ENCODE measurements at places on chromosomes 4 and X.

GRCh38 chr4:168388890-168389289, 70.3 kb upstream of the DDX60 start:
- DNase-seq = no peak

- DNase-seq = no peak
Observed at GRCh38 chr4:145093638-145094037, 4.4 kb downstream of the ANAPC10 start.

- no peak for DNase-seq
Observed at GRCh38 chr4:168656946-168657473, 160.2 kb downstream of the PALLD start.

- DNase-seq = no peak
Observed at GRCh38 chr4:48687313-48688051, 92.6 kb downstream of the FRYL start.

- no peak for DNase-seq
Observed at GRCh38 chr4:188728359-188728758, 589.1 kb downstream of the TRIML1 start.

DNA sequence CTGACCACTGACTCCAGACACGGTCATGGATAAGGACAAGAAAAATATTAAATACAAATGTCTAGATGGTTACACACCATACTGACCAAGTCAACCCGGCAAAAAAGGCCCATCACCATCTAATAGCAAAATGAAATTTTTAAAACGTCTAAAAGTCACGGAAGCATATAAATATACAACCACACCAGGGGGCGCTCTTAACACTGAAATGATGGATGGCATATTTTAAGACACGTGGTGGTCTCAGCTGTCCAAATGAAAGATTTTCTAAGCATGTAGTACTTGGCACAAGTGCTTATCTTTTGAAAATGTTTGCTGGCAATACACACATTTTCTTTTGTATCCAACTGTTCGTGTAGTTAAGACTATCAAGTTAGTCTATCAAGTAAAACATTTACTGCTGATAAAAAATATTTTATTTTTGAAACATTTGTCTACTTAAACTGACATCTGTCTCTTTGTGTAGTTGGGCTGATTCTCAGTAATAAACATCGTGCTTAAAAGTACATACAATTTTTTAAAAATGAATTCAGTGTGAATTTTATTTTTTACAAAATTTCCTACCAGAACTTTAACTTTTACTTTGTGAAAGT, 64.6 kb downstream of the COX7B2 start:
- peak; percentile 70 for DNase-seq

- peak; percentile 59 for DNase-seq
Observed at GRCh38 chr4:106502106-106502699, 133.6 kb upstream of the GIMD1 start.

DNA sequence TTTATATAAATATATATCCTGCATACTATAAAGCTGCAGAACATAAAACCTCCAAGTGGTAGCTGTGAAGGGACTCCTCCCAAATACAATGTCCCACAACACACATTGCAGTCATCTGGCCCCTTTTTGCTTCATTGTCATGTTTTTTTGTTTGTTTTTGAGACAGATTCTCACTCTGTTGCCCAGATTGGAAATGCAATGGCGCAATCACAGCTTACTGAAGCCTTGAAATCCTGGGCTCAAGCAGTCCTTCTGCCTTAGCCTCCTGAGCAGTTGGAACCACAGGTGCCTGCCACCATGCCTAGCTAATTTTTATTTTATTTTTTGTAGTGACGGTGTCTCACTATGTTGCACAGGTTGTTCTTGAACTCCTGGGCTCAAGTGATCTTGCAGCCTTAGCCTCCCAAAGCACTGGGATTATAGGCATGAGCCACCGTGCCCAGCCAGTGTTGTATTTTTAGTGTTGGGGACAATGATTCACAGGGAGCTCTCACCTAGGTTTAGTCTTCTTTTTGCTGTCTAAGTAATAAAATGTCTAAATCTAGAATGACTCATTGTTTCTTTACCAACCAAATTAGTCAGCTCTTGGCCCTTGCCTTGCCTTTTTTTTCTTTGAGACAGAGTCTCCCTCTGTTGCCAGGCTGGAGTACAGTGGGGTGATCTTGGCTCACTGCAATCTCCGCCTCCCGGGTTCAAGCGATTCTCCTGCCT, 24.0 kb upstream of the XIAP start:
- no peak for DNase-seq

DNA sequence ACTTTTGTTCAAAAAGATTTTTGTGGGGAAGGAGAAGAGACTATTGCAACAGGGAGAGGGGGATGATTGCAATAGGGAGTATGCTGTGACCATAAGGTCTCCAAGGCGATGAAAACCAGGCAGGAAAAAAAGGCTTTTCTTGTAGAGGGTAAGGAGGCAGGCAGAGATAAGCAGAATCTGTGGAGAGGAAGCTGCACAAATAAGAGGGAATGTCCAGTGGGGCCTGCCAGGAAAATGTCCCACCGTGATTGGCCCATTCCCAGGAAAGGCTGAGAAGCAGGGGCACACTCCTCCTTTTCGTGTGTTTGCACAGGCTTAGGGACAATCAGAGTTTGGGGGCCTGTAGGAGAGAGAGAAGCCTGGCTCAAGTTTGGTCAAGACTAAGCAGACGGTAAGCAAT, 29.1 kb downstream of the SPACA5 start:
- DNase-seq = no peak

GRCh38 chr4:53141308-53141707, 224.6 kb downstream of the SCFD2 start:
- no peak for DNase-seq

DNA sequence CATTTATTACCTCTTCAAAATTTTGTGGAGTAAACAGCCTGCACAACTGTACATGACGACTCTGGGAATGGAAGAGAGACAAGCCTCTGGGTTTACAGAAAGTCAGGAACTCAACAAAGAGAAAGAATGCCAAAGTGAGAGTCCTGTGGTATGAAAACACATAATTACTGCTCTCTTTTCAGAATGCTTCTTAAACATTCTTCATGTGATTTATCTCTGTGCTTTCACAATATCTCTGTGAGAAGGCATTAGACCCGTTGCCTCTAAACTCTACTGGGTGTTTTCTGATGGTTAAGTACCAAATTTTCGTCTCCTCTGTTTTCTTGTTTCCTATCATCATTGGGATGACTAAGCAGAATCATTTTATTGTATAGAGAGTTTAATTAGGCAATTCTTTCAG, 966.6 kb upstream of the SLIT2 start:
- no peak for DNase-seq

DNA sequence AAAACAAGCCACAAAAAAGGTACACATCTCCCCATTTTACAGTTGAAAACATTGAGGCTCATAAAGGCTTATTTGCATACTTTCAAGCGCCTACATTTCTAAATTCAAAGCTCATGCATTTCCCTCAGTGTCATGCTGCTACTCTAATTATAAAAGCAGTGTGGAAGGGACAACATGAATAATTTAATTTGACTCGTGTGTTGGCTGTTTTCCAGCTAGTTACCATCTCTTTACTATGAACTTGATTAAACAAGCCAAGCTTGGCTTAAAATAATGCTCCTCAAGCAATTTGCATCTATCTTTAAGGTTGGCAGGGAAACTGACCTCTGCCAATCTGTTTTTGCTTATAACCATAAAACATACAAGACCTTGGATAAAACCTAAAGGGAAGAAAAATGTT, 252.5 kb upstream of the NEIL3 start:
- no peak for DNase-seq

DNA sequence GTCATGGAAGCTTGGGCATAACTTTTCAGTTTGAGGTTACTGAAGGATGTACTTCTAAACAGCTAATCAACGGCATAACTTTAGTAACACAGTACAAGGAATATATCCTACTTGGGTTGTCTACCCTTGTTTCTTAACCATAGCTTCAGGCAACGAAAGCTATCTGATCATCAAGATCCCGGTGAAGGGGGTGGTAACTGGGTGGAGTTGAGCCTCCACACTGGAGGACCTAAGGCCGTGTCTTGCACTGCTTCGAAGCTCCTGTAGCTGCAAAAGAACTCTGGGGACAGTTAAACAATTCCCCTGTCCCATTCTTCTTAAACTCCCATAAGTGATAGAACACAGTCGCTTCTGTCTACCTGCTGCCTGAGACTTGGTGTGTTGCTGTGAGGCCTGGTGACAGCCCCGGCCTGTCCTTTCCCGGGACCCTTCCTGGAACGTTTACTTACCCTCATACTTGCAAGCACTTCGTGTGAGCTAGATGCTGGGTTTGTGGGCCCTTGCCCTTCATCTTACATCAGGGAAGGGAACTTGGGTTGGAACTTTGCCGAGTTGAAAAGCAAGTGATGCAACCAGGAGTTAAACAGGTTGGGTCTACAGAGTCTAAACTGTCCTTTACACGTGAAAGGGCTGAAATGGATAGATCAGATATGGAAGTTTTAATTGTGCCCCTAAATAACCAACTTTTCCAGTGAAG, 5.8 kb upstream of the WDR1 start:
- no peak for DNase-seq

GRCh38 chr4:184475096-184475461, 729 bp upstream of the IRF2 start:
- DNase-seq = no peak

DNA sequence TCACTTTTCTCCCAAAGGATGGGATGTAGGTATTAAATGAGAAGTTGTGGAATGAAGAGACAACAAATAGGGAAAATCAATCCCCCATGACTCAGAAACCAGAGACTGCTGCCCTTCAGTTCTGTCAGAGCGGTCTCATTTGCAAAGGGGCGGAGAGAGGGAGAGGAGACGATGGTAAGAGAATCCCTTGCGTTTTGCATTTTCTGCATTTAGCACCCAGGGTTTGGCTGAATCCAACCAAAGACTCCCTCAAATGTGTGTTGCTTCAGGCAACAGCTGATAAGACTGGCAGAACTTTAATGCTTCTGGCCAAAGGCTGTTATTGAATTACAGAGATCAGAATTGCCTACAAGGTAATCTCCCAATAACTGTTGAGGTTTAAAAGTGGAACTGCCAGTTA, 230.2 kb downstream of the EVC2 start:
- no peak for DNase-seq

GRCh38 chr4:182354867-182355266, 111.7 kb downstream of the TENM3 start:
- DNase-seq = no peak

GRCh38 chr4:23986270-23986669, 96.4 kb upstream of the PPARGC1A start:
- DNase-seq = no peak

DNA sequence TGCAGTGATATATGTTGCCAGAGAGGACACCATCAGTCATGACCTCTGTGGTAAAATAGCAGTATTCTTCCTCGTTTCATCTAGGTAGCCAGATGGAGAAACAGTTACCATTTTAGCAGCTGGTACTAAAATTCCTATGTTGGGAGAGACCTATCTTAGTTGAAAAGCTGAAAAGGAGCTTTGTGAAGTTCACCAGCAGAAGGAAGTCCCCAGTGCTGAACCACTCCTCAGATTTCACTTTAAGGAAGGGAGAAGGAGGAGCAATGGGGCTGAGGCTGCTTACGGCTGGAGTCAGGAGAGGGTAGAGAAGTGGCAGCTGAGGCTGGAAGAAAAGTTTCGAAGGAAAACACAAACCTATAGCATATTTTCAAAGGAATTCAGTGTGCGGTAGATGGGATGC, 103.7 kb downstream of the ATXN3L start:
- no peak for DNase-seq

GRCh38 chrX:96246436-96246835, 438.2 kb upstream of the DIAPH2 start:
- DNase-seq = no peak

DNA sequence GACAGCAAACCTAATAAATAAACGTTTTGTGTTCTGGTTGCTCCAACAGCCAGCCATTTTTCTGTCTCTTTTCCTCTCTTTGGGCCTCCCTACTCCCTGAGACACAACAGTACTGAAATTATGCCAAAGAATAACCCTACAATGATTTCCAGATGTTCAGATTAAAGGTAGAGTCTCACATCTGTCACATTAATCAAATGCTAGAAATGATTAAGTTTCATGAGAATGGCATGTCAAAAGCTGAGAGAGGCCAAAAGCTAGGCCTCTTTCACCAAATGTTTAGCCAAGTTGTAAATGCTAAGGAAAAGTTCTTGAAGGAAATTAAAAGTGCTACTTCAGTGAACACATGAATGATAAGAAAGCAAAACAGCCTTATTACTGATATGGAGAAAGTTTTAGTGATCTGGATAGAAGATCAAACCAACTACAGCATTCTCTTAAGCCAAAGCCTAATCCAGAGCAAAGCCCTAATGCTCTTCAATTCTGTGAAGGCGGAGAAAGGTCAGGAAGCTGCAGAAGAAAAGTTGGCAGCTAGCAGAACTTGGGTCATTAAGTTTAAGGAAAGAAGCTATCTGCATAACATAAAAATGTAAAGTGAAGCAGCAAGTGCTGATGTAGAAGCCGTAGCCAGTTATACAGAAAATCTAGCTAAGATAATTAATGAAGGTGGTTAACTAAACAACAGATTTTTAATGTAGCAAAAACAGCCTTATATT, 182.1 kb upstream of the NUDT6 start:
- DNase-seq = no peak

DNA sequence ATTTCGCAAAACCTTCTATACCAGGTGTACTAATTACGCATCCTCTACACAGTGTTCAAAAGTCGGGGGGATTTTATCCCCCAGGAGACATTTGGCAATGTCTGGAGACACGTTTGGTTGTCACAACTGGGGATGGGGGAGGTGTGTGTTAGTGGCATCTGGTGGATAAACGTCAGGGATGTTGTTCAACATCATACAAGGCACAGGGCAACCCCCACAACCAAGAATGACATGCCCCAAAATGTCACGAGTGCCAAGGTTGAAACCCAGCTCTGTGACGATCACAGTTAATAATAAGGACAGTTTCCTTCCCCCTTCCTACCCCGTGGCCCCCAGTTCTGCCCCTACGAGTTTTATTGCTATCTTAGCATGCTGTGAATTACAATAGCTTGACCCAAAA, 15.9 kb upstream of the SEL1L3 start:
- no peak for DNase-seq

GRCh38 chr4:186502231-186502630, 53.1 kb downstream of the MTNR1A start:
- DNase-seq = no peak

- DNase-seq = no peak
Observed at GRCh38 chr4:118289794-118290193, 63.0 kb downstream of the PRSS12 start.

DNA sequence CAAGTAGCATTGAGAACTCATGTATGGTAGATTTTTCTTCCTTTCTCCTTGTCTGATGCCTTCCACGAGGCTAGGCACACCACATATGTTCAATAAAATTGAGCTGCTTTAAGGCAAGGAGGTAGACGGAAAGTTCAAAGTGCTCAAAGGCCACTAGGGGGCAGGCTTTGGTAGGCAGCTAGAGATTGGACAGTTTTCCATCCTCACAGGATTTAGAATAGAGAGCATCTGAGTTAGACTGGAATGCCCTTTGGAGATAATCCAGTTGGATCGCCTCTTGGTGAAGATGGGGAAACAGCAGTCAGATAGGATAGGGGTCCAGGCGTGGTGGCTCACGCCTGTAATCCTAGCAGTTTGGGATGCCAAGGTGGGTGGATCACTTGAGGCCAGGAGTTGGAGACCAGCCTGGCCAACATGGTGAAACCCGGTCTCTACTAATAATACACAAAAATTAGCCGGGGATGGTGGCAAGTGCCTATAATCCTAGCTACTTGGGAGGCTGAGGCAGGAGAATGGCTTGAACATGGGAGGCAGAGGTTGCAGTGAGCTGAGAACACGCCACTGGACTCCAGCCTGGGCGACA, 30.4 kb downstream of the ELF4 start:
- DNase-seq = peak; percentile 46

GRCh38 chr4:186104114-186104889, at the start of gene FAM149A:
Gene FAM149A (plus strand): TSS chr4:186104704.
- no peak for DNase-seq

GRCh38 chr4:609400-610050, 15.8 kb upstream of the PDE6B start:
- no peak for DNase-seq

GRCh38 chr4:139191373-139191772, 14.4 kb upstream of the ELF2 start:
- DNase-seq = no peak
